Dorsolateral prefrontal cortex (tissue), 122 donors: ENCODE measurements at places on chromosomes 12 and 14. TPM values are rescaled to one million over a fixed set of nuclear protein-coding genes. Genes with fewer than 3 reads are reported as not detected.

Gene CAPS2
- total RNA-seq = 38.0 TPM

Gene SOAT2
- total RNA-seq = not detected

Gene TSPAN19
- 4.3 TPM for total RNA-seq

Gene PROX2
- total RNA-seq = 0.11 TPM

Gene GNB3
- 16.8 TPM for total RNA-seq

Gene SLC2A14
- 3.4 TPM for total RNA-seq

Gene SVOP
- total RNA-seq = 62.4 TPM

Gene TBX3
- 2.2 TPM for total RNA-seq

Gene SRRM4
- total RNA-seq = 55.1 TPM

Gene STAC3
- total RNA-seq = 3.1 TPM

Gene SIX6
- total RNA-seq = not detected

Gene STRN3
- 46.2 TPM for total RNA-seq

Gene C12orf50
- 0.21 TPM for total RNA-seq

Gene KRT72
- not detected for total RNA-seq

Gene RFX4
- 32.2 TPM for total RNA-seq

Gene SCNN1A
- not detected for total RNA-seq

Gene PRICKLE1
- 21.6 TPM for total RNA-seq

Gene CCDC198
- total RNA-seq = not detected

Gene RTN1
- 709 TPM for total RNA-seq

Gene NIN
- 104 TPM for total RNA-seq

Gene HECTD4
- total RNA-seq = 206 TPM

Gene LMNTD1
- total RNA-seq = not detected

Gene PLXNC1
- total RNA-seq = 19.1 TPM

Gene MIP
- not detected for total RNA-seq

Gene PTPN6
- total RNA-seq = 6.8 TPM

Gene PLEKHG7
- not detected for total RNA-seq

Gene NYNRIN
- total RNA-seq = 10.5 TPM

Gene UBC
- 1,271 TPM for total RNA-seq

Gene SRGAP1
- 12.8 TPM for total RNA-seq

Gene A2M
- 150 TPM for total RNA-seq

Gene CELA1
- total RNA-seq = not detected
